RPMI7951 (cell line): ENCODE measurements at places on chromosomes 3 and 15. TPM values are rescaled to one million over a fixed set of nuclear protein-coding genes. Genes with fewer than 3 reads are reported as not detected.

Gene CCDC13
- total RNA-seq, result 0.20 and 0.48 TPM in 2 replicates

Gene SQOR
- total RNA-seq, result 40.9 and 48.4 TPM in 2 replicates

Gene POTEB2
- not detected in 2 replicates for total RNA-seq

Gene TRPM1
- total RNA-seq, result not detected in 2 replicates

Gene STAC
- 3.7 and 3.9 TPM in 2 replicates for total RNA-seq

Gene XCR1
- not detected in 2 replicates for total RNA-seq

Gene SAXO2
- total RNA-seq, result under 0.01 TPM in 1 of 2 replicates, not detected in the other

Gene GOLGA8T
- total RNA-seq, result not detected in 2 replicates

Gene ALCAM
- 89.3 and 104 TPM in 2 replicates for total RNA-seq

Gene EBLN2
- total RNA-seq, result 2.5 and 2.7 TPM in 2 replicates

Gene UCN2
- total RNA-seq, result 4.3 and 7.2 TPM in 2 replicates

Gene MKRN3
- 3.5 and 3.6 TPM in 2 replicates for total RNA-seq

Gene NPAP1
- total RNA-seq, result not detected in 2 replicates

Gene TRH
- total RNA-seq, result not detected in 2 replicates

Gene TMOD2
- 4.1 and 4.8 TPM in 2 replicates for total RNA-seq

Gene GOLGA6L1
- total RNA-seq, result not detected in 2 replicates

Gene FMN1
- 5.0 and 5.8 TPM in 2 replicates for total RNA-seq

Gene PAQR5
- 3.3 and 3.5 TPM in 2 replicates for total RNA-seq

Gene DLG1
- total RNA-seq, result 97.2 and 104 TPM in 2 replicates

Gene FEZF2
- total RNA-seq, result not detected in 2 replicates

Gene GP9
- total RNA-seq, result not detected in 2 replicates

Gene TTLL13
- not detected in 2 replicates for total RNA-seq

Gene TMEM266
- not detected in 2 replicates for total RNA-seq

Gene BCL2A1
- total RNA-seq, result 3.0 and 5.2 TPM in 2 replicates

Gene P4HTM
- 3.3 and 4.0 TPM in 2 replicates for total RNA-seq

Gene PPP2R3A
- 14.7 and 15.1 TPM in 2 replicates for total RNA-seq

Gene LTK
- 2.9 and 3.1 TPM in 2 replicates for total RNA-seq

Gene ROBO1
- total RNA-seq, result 36.2 and 40.0 TPM in 2 replicates

Gene CP
- 0.39 TPM in 1 of 2 replicates, not detected in the other for total RNA-seq

Gene ARPC4
- total RNA-seq, result 254 and 426 TPM in 2 replicates

Gene GCSAM
- total RNA-seq, result not detected in 2 replicates

Gene RAD51
- 13.8 and 15.7 TPM in 2 replicates for total RNA-seq

Gene PLCL2
- 0.12 TPM in 1 of 2 replicates, not detected in the other for total RNA-seq

Gene KCNMB2
- 23.0 and 27.4 TPM in 2 replicates for total RNA-seq

Gene IL20RB
- 10.7 and 17.2 TPM in 2 replicates for total RNA-seq

Gene ACTRT3
- 1.3 and 1.6 TPM in 2 replicates for total RNA-seq

Gene GADL1
- not detected in 2 replicates for total RNA-seq

Gene CAND2
- under 0.01 and 0.29 TPM in 2 replicates for total RNA-seq

Gene RBP2
- total RNA-seq, result not detected in 2 replicates

Gene ACP3
- total RNA-seq, result 0.59 and 1.7 TPM in 2 replicates

Gene STRC
- total RNA-seq, result not detected in 2 replicates

Gene ADAMTSL3
- not detected in 2 replicates for total RNA-seq

Gene ZBTB47
- total RNA-seq, result 8.8 and 13.5 TPM in 2 replicates

Gene TGM5
- not detected in 2 replicates for total RNA-seq

Gene CISH
- total RNA-seq, result 1.1 and 1.8 TPM in 2 replicates

Gene MRPL3
- 194 and 195 TPM in 2 replicates for total RNA-seq

Gene SEMA3B
- total RNA-seq, result 3.1 and 5.6 TPM in 2 replicates

Gene PPIB
- total RNA-seq, result 1,133 and 1,525 TPM in 2 replicates

Gene ANKRD63
- not detected in 2 replicates for total RNA-seq

Gene ZNF774
- 2.9 and 3.7 TPM in 2 replicates for total RNA-seq

Gene LSM3
- total RNA-seq, result 40.7 and 42.8 TPM in 2 replicates

Gene SMCO1
- not detected in 2 replicates for total RNA-seq

Gene ALS2CL
- total RNA-seq, result 0.59 and 1.2 TPM in 2 replicates

Gene PEX11A
- 12.6 and 15.9 TPM in 2 replicates for total RNA-seq
